Karpas-422 (cell line): ENCODE measurements at places on chromosomes 7 and 10.

- no peak for DNase-seq
These were observed 2.0 kb downstream of the GARS1 start for GRCh38 chr7:30596721-30597120.

DNA sequence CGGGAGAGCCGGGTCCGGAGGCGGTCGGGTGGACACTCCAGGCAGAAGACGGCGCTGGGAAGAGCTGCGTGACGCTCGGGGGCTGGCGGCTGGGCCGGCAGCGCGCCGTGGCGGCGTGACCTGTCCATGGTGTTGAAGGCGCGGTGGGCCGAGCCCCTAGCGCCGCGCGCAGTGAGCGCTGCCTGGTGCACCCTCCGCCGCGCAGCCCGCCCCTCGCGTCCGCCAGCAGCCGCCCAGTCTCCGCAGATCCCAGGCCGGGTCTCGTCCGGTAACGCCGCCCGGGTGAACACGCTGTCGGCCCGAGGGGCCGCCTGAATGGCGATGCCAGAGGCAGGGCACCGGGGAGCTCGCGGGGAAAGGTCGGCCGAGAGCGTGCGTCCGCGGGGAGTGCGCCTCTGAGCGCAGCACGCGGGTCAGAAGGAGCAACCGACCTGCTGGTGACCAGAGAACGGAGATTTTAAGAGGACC, 657 bp upstream of the TMEM178B start:
- no peak for DNase-seq

- DNase-seq = no peak
These were observed 12.6 kb downstream of the CPA2 start for GRCh38 chr7:130279286-130279685.

DNA sequence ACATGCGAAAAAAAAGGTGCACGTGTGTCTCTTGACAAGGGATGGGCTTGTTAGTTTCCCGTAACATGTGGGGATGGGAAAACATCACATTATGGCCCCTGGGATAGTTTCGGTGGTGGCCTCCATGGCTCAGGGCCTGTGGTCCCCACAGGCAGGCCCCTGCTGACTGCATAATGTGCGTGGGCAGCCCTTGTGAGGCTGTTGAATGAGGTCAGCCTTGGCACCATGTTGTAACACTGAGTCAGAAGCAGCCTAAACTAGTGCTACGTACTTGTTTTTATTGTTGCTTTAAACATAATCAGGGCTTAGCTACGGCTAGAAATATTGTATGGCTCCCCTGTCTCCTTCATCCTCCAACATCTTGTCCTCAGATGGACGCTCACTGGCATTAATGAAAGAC, 80.6 kb downstream of the BEND7 start:
- no peak for DNase-seq

- no peak for DNase-seq
These were observed 39.5 kb downstream of the WNT2 start for GRCh38 chr7:117283371-117283770.

- DNase-seq = no peak
These were observed 247.3 kb upstream of the PITRM1 start for GRCh38 chr10:3419719-3420495.

DNA sequence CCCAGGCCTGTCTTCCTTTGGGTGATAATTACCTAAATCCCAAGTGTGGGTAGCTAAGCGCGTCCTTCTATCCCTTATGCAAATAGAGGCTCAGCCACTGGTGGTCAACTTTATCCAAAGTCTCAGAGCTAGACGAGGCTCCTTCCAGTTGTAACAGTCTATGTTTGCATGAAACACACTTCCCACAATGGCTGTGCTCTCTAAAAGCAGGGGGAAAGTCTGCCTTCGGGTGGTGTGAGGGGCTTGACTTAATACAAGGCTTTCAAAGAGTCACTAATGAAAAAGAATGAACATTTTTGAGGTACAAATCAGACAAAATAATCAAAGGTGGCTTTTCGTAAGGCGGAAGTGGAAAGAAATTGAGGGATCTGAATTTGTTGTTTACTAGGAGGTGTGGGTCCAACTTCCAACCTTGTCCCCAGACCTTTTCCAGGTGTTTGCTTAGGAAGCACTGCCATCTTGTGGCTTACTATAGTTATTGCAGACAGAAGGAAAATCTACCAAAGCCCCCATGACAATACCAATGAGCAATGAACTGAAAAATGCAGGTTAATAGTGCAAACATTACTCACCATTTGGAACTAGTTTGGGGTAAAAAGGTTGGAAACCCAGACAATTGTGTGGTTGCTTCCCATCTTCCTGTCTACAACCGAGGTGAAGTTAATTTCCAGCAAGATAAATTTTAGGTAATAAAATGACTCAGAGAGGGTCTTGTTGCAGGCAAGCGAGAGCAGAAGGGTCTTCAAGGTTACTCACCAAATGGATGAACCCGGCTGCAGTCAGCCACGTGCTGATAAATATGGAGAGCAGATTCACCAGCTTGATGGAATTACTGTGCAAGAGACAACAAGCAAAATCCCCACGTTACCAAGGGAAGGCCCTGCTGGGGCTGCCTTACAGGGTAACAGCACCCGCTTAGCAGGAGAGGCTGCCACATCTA, 525.7 kb downstream of the KCNMA1 start:
- peak; percentile 63 for DNase-seq
